Activated T-cell treated with anti-CD3 and anti-CD28 coated beads, Interleukin-2, amount 50 U/mL, for 4 hours (primary cell): ENCODE measurements at places on chromosomes 16 and 17. TPM values are rescaled to one million over a fixed set of nuclear protein-coding genes. Genes with fewer than 3 reads are reported as not detected.

Gene SLC26A11
- 16.4 TPM for total RNA-seq

Gene CDRT15
- total RNA-seq = not detected

Gene TCAP
- total RNA-seq = 0.73 TPM

GRCh38 chr17:28470914-28471366 lies 2.5 kb upstream of the SLC13A2 start:
- no peak for DNase-seq

Gene WFDC1
- total RNA-seq = not detected

DNA sequence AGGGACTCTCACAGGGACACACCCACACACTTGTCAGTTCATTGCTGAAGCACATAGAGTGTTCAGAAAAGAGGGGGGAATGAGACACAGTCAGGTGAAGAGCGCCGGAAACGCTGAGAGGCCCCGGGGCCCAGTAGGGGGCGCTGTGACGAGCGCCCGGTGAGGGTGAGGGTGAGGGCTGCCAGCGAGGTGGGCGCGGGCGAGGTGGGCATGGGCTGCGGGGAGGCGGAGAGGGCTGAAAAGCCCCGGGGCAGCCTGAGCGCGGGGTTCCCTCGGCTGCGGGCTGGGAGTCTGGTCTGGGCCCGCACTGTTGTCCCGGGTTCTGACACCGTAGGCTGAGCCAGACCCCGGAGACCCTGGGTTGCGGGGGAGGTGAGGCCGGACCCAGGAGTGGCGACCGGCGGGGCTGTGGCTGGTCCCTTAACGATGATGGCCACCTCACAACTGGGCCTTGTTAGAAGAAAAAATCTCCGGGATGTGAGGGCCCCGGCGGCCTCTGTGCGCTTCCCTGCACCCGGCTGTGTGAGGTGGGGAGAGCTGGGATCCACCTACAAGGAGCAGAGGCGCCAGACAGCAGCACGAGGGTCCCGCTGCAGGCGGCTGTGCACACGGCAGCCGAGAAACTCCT lies 91.4 kb downstream of the C16orf78 start:
- no peak for DNase-seq

DNA sequence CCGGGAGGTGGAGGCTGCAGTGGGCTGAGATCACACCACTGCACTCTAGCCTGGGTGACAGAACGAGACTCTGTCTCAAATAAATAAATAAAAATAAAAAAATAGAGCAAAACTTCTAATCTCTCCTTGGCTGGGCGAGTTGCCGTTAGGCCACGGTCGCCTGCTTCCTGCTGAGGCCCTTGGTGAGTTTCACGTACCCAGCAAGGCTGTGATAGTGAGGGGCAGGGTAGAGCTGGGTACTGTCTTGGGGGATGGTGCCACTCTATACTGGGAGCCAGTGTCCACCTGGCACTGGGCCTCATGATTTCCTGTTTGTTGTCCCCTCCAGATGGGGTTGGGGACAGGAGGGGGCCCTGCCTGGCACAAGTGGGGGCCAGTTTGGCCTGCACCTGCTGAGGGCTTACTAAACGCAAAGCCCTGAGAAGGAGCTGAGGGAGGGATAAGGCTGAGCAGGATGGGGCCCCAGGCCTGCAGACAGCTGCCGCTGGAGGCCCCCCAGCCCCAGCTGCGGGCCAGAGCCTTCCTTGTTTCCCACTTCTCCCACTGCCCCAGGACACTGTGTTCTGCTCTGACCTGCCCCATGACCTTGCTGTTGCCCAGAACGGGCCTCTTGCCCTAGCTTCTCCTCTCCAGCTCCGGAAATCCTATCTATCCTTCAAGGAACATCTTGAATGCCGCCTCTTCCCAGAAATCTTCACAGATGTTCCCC lies 25.4 kb downstream of the GJD3 start:
- DNase-seq = no peak

Gene SARM1
- total RNA-seq = 30.9 TPM

Gene TBC1D3G
- not detected for total RNA-seq

DNA sequence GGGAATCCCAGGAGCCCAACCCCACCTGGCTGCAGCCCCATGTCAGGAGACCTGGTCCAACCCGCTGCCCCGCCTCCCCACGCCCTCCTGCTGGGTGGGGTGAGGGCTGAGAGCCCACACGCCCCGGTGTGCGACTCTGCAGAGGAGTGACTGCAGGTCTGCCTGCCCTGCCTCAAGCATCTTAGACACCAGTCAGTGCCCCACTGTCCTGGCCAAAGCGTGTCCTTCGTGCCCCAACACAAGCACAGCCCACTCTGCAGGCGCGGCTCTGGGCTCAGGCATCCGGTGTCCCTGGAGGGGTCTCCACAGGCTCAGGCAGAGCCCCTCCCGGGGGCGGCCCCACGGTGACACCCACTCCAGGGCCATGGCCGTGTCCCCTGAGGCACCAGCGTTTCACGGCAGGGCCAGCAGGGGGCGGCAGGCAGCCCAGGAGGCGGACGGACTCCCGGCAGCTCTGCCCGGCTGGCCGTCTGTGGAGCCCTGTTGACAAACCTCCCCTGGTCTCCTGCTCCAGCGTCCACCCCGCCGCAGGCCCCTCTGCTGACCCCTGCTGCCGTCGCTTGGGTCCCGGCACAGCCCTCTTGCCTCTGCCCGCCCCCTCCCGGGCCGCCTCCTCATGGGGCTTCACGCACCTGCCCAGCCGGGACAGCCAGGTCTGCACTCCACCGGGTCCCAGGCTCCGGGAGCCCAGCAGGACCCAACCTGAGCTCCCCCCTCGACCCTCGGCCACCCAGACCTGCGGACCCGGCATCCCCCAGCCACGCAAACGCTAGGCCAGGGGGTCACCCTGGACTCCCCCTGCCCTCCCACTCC lies 8.6 kb upstream of the UBE2I start:
- peak; percentile 65 for DNase-seq

Gene PRSS33
- not detected for total RNA-seq

- no peak for DNase-seq
Measured at GRCh38 chr17:10744501-10745000, 14.7 kb upstream of the TMEM220 start.

DNA sequence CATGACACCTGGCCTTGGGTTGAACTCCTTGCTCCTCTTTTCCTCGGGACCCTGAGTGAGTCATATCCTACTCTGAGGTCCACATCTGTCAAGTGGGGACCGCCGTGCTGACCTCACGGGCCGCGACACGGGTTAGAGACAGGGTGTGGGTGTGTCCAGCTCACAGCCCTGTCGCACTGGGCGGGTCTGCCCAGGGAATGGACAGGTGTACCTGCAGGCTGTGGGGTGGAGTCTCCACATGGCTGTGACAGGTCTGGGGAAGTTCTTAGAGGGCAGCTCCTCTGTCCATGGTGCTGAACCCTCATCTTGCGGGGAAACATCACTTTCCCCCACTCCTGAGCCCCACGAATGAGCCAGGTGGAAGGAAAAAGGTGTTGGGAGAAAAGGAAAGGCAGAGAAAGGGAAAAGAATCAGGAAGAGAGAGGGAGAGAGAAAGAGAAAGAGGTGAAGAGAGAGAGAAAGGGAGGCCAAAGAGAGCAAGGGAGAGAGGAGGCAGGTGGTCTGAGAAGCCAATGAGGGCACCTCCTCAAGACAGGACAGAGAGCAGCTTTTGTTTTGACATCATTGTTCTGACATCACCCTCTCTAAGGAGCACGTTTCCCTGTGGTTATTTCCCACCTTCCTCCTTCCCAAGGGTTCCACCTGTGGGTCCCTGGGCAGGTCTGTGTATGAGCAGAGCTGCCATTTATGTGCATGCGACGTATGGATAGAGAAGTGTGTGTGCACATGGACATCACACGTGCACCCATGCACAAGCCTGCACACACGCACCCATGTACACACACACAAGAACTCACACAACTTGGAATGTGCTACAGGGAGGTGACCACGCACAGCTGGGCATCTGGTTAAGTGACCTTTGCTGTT lies 32.6 kb upstream of the CBFA2T3 start:
- DNase-seq = no peak

GRCh38 chr17:72176951-72177660 lies 56.3 kb downstream of the SOX9 start:
- DNase-seq = no peak

Gene NOD2
- 6.2 TPM for total RNA-seq

DNA sequence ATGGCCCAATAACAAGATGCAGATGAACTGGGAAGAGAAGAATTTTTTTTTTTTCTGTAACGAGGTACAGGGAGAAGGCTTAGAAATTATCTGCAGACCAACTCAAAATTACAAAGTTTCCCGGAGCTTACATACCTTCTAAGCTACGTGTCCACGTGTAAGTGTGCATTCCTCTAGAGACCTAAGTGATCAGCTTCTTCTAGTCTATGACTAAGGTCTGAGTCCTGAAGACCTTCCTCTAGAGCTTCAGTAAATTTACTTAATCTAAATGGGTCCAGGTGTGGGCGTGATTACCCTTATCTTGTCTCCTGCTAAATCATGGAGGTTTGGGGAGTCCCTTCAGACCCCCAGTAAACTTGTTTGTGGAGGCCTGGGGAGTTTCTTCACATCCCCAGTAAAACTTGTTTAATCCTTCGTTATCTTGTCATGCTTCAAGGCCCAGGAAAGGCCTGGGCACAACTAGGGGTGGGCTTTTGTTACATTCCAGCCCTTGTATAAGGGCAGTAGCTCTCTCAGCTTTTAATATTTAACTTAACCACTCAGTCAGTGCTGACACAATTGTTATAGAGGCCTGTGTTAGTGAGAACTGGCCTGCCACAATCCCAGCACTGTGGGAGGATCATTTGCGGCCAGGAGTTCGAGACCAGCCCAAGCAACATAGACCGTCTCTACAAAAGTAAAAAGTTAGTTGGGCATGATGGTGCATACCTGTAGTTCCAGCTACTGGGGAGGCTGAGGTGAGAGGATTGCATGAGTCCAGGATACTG lies 342.3 kb downstream of the SNX29 start:
- DNase-seq = no peak

DNA sequence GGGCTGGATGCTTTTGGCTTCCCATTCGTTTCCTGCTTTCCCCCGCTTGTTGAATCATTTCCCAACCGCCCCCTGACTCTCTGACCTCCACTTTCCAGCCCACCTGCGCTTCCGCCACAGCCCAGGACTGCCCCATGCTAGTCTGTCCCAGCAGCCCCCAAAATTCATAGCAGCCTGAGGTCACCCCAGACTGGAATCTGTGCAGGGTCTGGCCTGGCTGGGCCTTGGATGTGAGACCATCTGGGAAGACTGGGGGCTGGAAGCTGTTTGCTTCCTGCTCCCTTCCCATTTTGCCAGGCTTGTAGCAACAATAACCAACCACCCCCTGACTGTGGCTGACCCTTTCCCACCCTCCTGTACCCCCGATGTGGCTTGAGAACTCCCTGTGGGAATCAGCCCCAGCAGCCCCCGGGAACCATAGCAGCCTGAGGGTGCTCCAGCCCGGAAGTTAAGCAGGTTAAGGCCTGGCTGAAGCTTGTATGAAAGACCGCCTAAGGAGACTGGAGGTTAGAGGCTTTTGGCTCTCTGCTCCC lies 2290.8 kb downstream of the TP53TG3F start:
- no peak for DNase-seq

GRCh38 chr16:73172241-73172972 lies 124.5 kb upstream of the ZFHX3 start:
- DNase-seq = no peak

DNA sequence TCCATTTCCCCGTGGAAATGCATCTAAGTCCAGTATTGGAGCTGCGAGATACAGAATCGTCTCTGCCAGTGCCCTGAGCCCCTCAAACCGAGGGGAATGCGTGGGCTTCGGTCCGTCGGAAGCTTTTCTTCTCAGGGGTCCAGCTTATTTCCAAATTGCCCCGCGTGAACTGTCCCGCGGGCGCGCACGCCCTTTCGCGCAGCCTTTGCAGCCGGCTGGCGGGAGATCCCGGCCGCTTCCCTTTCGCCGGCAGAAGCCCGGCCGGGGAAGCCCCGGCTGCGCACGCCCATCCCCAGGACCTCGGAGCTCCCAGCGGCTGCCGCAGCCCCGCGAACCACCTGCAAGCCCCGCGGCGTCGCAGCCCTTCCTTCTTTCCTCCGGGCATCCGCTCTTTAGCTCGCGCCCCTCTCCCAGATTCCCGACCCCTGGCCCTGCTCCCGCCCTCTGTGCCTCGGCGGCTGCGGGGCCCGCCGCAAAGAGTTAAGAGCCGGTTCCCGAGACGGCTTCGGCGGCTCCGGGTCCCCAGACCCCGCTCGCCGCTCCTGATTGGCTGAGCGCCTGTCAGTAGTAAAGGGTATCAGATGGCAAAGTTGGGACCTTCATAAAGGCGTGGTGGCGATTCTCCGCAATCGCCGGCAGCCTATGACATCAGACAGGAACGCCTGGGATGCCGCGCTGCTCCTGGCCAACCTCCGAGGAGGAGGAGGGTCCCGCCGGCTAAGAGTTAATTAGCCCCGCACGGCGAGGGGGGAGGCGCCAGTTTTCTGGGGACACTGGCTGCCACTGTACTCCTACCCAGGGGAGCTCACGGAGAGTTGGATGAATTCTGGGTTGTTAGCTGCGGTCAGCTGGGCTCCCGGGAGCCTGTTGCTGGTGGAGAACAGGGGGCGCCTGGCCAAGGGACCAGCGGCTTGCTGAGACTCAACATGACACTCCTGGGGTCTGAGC lies at the start of gene MYOCD:
MYOCD (plus strand) TSS at position 628 of the 948 bp plus-strand sequence; CDS start at position 927, 299 bp downstream.
- DNase-seq = no peak

Gene KRT40
- total RNA-seq = not detected

DNA sequence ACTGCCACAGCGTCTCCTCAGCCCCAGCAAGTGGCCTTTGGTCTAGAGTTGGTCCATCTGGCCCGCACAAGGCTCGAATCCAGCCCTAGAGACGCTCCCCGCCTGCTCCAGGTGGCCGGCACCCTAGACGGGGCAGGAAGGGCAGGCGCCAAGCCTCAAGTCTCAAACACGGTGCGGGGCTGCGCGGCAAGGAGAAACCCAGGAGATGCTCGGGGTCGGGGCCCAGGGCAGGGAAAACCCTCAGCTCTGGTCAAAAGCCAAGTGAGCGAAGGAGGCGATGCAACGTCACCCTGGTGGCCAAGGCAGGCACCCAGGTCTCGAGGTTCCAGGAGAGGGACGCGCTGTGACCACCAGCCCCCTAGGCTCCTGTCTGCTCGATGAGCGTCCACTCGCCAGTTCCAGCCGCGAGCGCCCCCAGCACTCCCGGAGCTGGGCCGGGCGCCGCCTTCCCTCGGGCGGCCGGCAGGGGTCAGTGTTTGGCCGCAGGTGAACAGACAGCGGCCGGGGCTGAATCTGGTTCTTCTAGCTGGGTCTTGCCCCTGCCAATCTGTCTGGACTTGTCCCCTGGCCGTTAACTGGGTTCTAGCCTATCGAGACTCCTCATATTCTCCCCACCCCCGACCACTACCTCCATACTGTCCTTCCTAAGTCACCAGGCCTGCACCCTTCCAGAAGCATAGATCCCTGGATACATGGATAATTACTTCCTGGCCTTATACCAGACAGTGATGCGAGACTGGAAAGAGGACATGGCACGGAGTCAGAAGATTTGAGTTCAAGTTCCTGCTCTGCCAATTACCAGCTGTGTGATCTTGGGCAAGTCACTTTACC lies 44.0 kb downstream of the PRAC1 start:
- DNase-seq = peak; percentile 67
